ENCODE measurements at places on chromosomes 4 and X. TPM values are rescaled to one million over a fixed set of nuclear protein-coding genes. Genes with fewer than 3 reads are reported as not detected.

- no peak for DNase-seq
- no peaks in the 10 kb centered on the region for H3K27me3 ChIP-seq
- no peak overlapping the region for H3K27ac ChIP-seq
- no peak overlapping the region for H3K4me3 ChIP-seq
These were observed 64.9 kb upstream of the CAMK2D start for GRCh38 chr4:113826421-113826820.

- H3K4me3 ChIP-seq = peak overlapping the region; percentile 80
- H3K27ac ChIP-seq = no peak overlapping the region
- peaks cover 8% of the 10 kb centered on the region for H3K36me3 ChIP-seq
- peak; percentile 59 for DNase-seq
- peaks cover 29% of the 10 kb centered on the region for H3K4me1 ChIP-seq
These were observed 29.0 kb downstream of the NOP14 start for GRCh38 chr4:2934077-2934812.

DNA sequence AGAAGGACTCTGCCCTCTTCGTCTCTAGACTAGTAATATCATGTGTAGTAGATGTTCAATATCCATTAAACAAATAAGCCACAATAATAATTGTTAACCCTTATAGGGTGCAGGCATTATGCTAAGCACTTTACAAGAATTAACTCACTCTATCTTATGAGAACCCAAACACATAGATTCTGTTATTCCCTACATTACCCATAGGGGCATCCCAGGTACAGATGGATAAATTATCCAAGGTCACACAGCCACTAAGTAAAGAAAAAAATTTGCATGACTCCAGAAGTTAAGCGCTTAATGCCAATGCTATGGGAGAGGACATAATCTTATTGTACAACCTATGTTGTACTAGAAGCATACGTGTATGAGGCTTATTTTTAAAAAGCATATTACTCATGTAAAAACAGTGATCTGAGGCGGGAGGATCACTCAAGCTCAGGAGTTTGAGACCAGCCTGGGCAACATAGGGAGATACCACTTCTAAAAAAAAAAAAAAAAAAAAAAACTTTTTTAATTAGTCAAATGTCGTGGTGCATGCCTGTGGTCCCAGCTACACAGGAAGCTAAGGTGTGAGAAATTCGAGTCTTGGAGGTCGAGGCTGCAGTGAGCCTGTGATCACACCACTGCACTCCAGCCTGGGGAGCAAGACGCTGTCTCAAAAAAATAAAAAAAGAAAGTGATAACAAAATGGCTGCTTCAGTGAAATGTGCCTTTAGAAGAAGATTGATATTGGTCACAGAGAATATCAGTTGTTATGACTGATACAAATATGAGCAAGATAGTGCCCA, 13.6 kb downstream of the LDB2 start:
- H3K4me3 ChIP-seq = no peak overlapping the region
- no peaks in the 10 kb centered on the region for H3K36me3 ChIP-seq
- no peak for DNase-seq
- H3K27me3 ChIP-seq = no peaks in the 10 kb centered on the region
- no peak overlapping the region for H3K27ac ChIP-seq

- H3K4me3 ChIP-seq = no peak overlapping the region
- peaks cover 7% of the 10 kb centered on the region for H3K4me1 ChIP-seq
- DNase-seq = no peak
- no peaks in the 10 kb centered on the region for H3K27me3 ChIP-seq
These were observed 119.0 kb downstream of the CBR4 start for GRCh38 chr4:168891086-168891485.

DNA sequence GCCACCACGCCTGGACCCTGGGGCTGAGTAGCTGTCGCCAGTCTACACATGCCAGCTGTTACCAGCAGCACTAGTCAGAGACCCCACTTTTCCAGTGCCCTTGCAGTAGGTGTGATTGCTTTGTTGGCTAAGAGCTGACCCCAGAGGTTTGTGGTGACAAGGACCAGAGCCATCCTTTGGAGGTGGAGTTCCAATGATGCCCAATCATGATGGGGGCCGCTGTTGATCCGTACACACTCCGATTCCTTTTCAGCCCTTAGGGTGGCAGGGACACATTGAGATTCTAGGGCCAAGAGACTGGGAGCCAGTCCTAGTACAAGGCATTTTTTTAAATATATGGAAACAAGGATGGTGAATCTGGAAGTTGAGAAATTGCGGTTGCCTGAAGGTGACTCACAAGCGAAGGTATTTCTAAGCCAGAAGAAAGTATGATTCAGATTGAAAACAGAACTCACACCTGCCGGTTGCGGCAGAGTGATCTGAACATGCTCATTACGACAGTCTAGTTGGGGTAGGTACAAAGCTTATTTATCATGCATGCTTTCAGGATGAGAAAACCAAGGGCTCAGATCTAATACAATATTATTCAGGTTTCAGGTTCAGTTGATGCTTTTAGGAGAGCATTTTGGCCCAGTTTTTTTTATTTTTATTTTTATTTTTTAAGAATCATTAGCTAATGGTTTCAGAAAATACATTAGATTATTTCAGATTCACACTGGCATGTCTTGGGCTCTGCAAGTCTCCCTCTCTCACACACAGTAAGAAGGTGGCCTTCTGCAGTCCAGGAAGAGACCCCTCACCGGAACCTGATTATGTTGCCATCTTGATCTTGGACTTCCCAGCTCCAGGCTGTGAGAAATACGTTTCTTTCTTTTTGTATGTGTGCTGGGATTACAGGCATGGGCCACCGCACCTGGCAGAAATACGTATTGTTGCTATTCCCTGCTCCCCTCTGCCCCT, 43.4 kb downstream of the SHROOM2 start:
- H3K36me3 ChIP-seq = peaks cover 4% of the 10 kb centered on the region
- no peaks in the 10 kb centered on the region for H3K27me3 ChIP-seq
- no peak for DNase-seq
- H3K4me1 ChIP-seq = peaks cover 17% of the 10 kb centered on the region
- no peak overlapping the region for H3K4me3 ChIP-seq
- H3K27ac ChIP-seq = peak overlapping the region; percentile 73

DNA sequence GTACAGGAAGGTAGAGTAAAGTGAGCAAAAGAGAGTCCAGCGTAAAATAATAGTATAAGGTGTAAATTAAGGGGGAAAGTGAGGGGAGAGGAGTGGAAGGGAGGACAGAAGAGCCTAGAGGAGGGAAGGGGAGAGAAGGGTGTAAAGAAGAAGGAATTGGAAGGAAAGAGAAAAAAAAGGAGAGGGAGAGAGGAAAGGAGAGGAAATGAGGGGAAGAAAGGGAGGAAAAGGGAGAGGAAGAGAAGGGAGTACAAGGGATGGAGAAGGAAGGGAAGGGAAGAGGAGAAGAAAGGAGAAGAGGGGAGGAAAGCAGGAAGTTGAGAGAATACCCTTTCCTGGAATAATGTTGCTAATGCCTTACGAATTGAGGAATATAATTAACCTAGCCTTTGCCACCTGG, 3.3 kb upstream of the FAT4 start:
- no peak overlapping the region for H3K4me3 ChIP-seq
- peaks cover 4% of the 10 kb centered on the region for H3K36me3 ChIP-seq
- peaks cover 21% of the 10 kb centered on the region for H3K4me1 ChIP-seq
- H3K27ac ChIP-seq = no peak overlapping the region
- peaks cover 10% of the 10 kb centered on the region for H3K27me3 ChIP-seq
- no peak for DNase-seq

GRCh38 chrX:97858592-97858991, 974.9 kb downstream of the RPA4 start:
- no peak overlapping the region for H3K27ac ChIP-seq
- peaks cover 24% of the 10 kb centered on the region for H3K4me1 ChIP-seq
- no peaks in the 10 kb centered on the region for H3K27me3 ChIP-seq
- H3K36me3 ChIP-seq = no peaks in the 10 kb centered on the region

- H3K36me3 ChIP-seq = peaks cover 2% of the 10 kb centered on the region
- H3K27me3 ChIP-seq = no peaks in the 10 kb centered on the region
- DNase-seq = no peak
- no peak overlapping the region for H3K4me3 ChIP-seq
These were observed 407.9 kb downstream of the PCDH18 start for GRCh38 chr4:137124278-137124932.

The MSN gene
- 87.8 TPM for total RNA-seq

The TBX22 gene
- total RNA-seq = 0.09 TPM

The LDB2 gene
- 4.6 TPM for total RNA-seq

The PAGE2B gene
- total RNA-seq = not detected

The MMRN1 gene
- total RNA-seq = not detected

The CSTF2 gene
- total RNA-seq = 18.4 TPM
